ENCODE measurements at places on chromosomes 7 and 10.

DNA sequence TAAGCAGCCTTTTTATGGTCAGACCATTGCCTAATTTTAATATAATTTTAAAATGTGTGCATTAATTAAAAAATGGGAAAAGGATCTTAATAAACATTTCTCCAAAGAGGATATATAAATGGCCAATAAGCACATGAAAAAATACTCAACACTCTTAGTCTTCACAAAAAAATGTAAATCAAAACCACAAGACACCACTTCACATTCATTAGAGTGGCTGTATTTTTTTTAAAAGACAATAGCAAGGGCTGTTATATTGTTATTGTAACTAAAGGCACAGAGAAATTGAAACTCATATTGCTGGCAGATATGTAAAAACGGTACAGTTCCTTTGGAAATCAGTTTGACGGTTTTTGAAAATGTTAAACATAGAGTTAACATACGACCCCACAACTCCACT lies 3.2 kb upstream of the CROT start:
- DNase-seq = no peak

DNA sequence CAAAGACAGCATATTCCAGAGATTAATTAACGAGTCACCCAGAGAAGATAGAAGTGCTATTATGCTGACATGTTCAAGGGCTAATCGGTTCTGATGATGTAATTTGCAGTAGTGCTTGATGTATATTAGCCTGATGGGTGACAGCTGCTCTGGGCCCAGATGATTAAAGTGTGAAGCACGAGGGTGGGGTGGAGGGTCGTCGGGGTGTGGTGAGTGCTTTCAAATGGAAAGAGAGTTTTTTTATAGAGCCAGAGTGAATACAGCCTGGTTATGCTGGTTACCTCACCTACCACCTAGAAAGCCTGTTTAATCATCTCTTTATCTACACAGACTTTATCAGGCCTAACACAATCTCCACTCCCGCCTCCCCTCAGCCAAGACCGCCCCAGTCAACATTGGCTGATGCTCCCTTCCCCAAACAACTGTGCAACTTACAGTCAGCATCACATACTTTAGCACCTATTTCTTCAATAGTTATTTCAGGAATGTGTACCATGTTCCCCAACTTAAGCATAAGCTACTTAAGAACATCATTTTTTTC lies 11.5 kb upstream of the STN1 start:
- DNase-seq = peak; percentile 41

- DNase-seq = no peak
These were observed 242.2 kb downstream of the GATA3 start for GRCh38 chr10:8296734-8297101.

DNA sequence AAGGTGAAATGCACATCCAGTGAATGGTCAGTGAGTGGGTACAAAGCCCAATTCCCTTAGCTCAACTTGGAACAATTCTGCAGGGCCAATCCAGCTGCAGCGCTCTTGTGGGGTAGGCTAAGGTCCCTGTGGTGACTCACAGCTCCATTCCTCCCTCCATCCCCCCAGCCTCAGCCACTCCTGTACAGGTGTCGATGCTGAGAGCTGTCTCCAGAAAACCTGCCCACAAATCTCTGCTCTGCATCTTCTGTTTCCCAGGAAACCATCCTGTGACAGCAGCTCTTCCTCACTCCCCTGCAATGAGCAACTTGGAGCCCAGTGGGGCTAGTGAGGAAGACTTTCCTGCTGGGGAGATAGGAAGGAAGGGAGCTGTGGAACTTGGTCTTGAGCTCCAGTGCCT lies 244.7 kb upstream of the GPR26 start:
- DNase-seq = no peak

- DNase-seq = no peak
These were observed 18.3 kb upstream of the CDK6 start for GRCh38 chr7:92854501-92855238.

GRCh38 chr10:71978476-71978875 lies 14.3 kb downstream of the CHST3 start:
- no peak for DNase-seq

DNA sequence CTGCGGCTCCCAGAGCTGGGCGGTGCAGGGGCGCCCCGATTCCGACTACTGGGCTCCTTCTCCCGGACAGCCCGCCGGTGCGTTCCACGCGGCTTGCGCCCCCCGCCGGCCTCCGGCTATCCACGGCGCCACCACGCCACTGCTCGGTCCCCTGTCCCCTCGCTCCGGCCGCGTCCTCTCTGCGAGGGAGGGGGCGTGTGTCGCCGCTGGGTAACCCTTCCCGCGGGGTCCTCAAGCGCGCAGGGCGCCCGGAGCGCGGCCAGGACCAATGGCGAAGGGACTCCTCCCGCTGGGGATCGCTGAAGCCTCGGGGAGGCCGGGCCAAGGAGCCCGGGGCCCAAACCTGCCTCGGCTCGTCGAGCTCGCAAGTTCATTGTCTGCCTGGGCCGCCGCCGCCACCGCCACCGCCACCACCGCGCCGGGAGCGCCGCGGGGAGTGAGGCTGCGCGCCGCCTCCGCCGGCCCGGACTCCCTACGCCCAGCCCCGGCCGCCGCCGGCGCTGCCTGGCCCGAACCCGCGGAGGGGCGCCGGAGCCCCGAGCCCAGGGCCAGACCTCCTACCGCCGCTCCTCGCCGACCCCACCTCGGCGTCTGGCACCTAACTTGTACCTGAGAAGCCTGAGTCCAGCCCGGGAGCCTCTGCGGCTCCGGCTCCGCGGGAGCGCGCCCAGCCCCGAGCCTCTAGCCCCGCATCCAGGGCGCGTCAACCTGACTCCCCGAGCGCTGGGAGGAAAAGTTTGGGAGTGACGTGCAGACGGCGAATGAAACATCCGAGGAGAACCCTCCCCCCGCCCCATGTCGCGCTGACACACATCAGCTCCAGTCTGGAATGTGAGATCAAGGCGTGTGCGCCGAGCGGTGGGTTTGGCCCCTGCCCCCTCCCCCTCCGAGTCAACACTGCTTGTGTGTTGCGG lies at the start of gene CHST15:
Gene CHST15, minus strand, starts transcription at position 739 of the 914 bp plus-strand sequence. CDS start 47,386 bp downstream, outside the sequence.
- peak; percentile 62 for DNase-seq

- DNase-seq = no peak
These were observed 5.8 kb downstream of the ZNF212 start for GRCh38 chr7:149245244-149245643.

GRCh38 chr10:130023454-130024230 lies 59.6 kb upstream of the EBF3 start:
- DNase-seq = no peak

Measured in fibroblast of lung (primary cell).